ENCODE measurements at places on chromosomes 12 and 14.

DNA sequence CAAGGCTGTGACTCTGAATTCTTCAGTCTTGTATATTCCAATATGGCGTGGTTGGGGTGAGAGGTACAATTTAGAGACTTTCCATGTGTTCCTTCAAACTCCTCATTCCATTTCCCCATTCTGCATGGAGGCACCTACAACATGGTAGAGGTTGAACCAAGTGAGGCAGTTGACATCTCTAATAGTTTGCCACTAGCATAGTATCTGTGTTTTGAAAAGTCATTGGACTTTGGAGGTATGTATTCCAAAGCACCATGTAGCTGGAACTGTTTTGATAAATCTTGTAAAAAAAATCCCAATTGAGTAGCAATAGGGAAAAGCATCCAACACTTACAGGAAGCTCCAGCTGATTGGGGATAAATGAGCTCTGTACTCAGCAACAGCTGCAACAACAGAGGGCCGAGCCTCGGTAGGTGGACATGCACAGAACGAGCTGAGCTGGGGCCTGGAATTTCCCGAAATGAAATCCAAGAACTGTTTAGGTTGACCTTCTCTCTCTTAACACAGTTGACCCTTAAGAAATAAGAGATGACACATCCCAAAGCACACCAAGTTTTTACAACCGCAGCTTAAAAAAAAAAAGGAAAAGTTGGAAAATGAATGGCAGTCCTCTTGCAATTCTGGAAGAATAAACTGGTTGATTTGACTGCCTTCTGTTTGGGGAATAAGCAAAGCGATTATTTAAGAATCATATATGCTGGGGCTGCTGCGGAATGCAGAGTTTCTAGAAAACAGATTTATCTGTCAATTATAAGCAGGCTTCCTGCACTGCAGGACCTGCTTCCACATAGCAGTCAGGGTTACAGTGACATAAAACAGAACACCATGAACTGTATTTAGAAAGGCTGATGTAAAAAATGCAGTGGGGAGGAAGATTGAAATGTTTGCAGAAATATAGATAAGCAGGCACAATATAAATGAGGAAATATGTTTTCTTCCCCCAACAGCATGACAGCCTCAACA, 194.6 kb upstream of the KRR1 start:
- DNase-seq = no peak

DNA sequence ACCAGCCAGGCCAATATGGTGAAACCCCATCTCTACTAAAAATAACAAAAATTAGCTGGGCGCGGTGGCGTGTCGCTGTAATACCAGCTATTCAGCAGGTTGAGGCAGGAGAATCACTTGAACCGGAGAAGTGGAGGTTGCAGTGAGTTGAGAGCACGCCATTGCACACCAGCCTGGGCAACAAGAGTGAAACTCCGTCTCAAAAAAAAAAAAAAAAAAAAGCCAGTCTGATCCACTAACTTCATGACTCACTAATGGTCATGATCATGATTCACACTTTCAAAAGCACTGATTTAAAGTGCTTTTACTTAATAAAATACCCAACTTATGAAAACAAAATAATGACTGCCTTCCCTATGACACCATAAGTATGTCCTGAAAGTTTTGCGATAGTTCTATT, 38.4 kb upstream of the CPM start:
- DNase-seq = no peak

DNA sequence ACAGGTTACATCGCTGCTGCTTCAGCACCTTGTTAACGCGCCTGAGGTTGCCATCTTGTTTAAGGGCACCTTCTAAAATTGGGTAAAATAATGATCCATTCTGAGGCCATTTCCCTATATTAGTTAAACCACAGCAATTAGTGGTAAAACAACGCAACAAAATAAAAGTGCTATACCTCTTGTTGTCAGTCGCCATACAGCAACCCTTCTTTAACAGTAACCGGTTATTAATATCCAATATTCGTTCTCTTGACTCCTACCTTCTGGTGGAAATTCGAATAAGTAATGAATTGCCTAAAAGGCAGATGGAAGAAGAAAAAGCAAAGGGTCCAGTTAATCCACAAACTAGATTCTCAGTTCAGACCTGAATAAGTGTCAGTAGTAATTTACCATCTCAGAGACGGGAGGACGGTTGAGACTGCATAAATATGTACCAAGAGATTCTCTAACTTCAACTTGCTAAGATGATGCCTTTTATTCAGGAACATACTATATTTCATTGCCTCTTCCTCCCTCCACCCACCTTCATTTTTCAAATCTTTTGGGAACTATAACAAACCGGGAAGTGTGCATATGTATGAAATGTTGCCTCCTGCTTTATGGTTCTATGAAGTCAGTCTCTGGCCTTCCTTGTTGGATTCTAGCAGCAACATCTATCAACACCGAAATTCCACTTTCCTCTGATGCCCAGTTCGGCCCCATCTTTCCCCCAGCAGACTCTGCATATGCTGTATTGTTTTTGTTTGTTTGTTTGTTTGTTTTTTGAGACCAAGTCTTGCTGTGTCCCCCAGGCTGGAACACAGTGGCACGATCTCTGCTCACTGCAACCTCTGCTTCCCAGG, 824 bp upstream of the PSMB5 start:
- no peak for DNase-seq

DNA sequence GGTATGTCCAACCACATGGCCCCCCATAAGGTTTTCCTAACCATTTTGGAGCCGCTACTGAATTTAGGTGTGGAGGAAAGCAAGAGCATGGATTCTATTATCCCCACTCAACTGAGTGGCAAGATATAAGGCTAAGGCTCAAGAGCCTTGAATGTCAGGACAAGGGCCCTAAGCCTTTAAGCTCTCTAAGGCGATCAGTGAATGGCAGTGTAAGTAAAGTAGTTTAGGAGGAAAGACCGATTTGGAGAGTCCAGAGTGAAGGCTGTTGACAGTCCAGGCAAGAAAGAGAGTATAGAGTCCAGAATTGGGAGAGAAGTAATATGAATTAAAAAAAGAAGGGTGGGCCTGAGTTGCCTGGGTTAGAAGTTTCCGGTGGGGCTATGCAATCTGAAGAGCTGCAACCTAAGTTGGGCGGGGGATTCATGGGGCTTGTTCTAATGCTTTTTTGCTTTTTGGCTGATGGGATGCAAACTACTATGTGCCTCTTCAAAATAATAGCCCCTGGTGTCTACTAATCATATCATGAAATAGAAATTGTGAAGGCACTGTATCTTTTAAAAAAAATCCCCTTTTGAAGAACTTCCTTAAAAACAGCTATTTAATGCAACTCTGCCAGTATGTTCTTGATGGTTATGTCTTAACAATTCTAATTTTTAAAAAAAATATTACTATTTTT, at the start of gene SPIC:
Gene SPIC, plus strand, starts transcription at position 626 of the 676 bp plus-strand sequence. CDS start 1,569 bp downstream, outside the sequence.
- DNase-seq = no peak

DNA sequence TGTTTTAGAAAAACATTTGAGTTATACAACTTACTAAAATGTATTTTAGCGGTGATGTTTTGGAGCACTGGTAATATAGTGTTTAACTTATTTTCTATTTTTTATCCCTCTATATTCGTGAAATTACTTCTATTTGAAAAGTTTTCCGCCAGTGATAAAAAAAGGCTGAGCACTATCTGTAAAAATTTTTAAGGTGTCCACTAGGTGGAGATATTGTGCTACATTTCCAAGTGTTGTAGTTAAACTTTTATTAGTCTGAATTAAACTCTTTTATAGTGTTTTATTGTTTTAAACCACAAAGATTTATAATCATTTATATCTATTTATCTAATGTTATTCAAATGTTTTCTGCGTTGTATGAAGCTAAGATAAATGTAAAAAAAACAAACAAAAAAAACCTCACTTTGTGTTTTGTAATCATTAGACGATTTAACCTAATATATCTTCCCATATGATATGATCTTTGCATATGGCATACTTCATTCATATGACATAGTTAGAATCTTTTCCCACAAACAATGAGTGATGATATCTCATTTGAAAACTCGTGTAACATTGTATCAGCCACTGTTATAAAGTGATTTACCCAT, 11.8 kb downstream of the ALG10B start:
- no peak for DNase-seq

DNA sequence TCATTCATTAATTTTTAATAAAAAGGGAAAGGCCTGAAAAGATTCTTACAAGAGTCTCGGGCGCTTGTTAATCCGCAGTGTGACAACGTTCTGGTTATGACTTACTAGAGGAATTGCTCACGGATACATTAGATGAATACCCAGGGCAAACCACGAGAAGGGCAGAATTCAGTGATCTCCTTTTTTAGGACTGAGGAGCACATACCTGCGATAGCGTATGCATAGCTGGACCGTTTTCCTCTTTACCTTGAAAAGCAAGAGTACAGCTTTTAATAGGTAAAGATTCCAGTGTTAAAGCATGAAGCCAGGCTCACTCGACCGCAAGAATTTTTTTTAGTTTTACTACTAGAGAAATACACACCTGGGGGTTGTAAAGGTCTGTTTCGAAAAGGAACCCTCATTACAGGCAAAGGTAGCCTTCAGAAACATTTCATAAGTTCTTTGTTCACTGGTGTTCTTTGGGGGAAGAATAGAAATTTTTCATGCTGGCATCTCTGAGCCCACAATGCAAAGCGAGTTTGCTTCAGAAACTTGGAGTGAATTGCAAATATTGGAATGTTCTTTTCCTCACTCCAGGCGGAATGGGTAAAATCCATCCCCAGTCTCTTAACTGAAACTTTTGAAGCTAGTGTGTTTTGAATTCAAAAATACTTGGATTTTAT, 953 bp downstream of the MAPK1IP1L start:
- no peak for DNase-seq

GRCh38 chr12:88945051-88945732, 364.9 kb upstream of the KITLG start:
- no peak for DNase-seq

GRCh38 chr14:76880449-76880848, 54.2 kb downstream of the LRRC74A start:
- no peak for DNase-seq

GRCh38 chr14:75909630-75910029, 72.2 kb downstream of the TGFB3 start:
- DNase-seq = no peak

DNA sequence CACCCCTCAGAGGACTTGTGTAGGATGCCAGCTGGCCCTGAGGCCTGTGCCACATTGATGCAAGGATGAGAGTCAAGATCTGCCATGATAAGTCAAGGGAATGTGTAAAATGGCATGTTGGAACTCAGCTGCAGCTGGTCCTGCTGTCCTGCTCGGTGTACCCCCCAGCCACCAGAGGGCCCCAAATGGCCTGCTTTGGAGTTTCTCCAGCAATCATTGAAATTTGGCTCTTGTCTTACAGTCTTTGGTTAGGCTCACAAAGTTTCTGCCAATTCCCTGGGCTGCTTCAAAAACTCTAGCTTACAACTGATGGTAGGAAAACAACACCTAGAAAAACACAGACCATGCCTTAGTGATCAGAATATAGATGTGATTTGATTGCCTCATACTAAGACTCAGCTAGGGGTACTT, 76.8 kb downstream of the HSD17B6 start:
- DNase-seq = no peak

GRCh38 chr12:1695886-1696670, 5.2 kb downstream of the ADIPOR2 start:
- DNase-seq = no peak

DNA sequence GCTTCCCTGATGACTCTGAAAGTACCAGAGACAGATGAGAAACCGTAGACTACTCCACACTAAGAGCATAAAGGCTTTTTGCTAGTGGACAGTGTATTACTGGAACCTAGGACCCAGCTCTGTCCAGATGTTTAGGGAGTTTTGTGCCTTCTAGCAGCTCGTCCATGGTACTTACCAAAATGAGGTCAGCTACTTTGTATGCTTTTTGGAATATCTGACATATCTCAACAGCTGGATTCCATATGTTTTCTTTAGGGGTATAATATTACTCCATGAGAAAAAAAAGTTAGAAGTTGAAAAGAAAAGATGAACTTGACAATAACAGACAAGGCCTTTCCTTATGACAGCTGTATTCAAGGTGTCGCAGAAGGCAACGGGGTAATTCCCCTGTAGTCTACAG, 32.1 kb upstream of the FRMD6 start:
- no peak for DNase-seq

All from stimulated activated CD8-positive, alpha-beta memory T cell treated with anti-CD3 and anti-CD28 coated beads, Interleukin-4, amount 100 ng/mL, for 4 hours (primary cell).